NCI-H510A treated with DMSO at 0.1 percent for 48 hours (cell line): ENCODE measurements at places on chromosomes 4 and X.

- peak; percentile 9 for DNase-seq
Measured at GRCh38 chr4:172050911-172051310, 237.7 kb downstream of the GALNTL6 start.

DNA sequence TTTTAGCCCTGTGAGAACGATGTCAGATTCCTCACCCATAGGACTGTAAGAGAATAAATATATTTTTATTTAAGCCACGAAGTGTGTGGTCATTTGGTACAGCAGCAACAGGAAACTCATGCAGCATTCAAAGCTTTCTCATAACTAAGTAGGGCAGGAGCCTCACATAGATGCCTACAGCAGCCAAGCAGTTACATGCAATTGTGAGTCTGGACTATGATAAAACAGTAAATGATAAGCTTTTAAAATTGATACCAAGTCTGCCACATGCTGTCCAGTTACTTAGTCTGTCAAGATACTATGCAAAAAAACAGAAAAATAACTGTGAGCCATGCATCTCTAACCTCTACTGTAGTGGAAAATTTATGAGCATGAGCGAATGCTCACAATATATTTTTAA, 359.6 kb downstream of the HS3ST1 start:
- no peak for DNase-seq

GRCh38 chr4:3221996-3222395, 27.0 kb upstream of the MSANTD1 start:
- no peak for DNase-seq

DNA sequence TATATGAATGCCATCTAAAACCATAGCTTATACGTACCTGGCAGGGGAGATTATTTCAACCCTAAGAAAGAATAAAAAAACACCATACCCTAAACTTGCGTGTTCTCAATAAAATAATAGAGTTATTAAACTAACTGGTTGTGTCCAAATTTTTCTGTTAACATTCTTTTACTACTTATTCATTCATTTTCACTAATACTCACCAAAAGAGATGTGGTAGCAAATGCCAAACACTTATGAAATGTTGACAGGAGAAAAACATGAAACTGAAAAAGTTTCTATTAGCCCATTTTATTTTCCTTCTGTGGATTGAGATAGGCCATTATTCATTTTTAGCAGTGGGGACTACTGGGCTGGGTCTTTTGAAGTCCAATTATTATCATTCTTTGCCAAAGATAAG, 102.0 kb downstream of the TSPAN5 start:
- no peak for DNase-seq

DNA sequence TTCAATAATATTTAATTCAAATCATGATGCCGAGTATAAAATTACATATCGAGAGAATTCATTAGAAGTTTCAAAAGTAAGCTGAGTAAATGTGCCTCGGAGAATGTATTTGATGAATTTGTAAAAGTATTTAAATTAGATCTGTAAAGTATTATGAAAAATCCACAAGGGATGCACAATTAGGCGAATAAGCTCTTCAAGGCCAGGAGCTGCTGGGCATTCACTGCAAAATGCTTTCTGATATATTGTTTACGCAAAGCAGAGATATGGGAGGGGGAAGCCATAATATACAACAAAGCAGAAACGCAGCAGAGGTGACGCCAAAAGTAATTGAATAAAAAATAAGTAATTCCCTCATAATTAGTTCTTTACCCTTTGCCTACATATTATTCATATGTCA, 1121.5 kb upstream of the TENM3 start:
- DNase-seq, result no peak

DNA sequence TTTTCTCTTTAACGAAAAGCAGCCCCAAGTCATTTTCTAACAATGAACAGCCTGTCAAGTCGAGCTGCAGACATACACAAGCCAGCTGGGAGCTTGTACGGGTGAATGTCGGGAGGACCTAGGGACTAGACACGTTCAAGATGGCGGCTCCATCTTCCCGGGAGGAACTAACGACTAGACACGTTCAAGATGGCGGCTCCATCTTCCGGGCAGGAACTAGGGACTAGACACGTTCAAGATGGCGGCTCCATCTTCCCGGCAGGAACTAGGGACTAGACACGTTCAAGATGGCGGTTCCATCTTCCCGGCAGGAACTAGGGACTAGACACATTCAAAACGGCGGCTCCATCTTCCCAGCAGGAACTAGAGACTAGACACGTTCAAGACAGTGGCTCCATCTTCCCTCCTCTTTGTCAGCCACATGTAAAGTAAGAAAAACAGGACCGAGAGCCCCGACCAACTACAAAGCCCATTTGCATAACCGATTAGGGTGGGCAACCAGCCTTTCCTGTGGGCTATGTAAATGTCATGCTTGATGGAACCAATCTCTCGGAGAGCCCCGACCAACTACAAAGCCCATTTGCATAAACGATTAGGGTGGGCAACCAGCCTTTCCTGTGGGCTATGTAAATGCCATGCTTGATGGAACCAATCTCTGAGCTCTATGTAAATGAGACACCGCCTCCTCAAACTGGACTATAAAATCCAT, 175.5 kb downstream of the DHRSX start:
- DNase-seq, result no peak

DNA sequence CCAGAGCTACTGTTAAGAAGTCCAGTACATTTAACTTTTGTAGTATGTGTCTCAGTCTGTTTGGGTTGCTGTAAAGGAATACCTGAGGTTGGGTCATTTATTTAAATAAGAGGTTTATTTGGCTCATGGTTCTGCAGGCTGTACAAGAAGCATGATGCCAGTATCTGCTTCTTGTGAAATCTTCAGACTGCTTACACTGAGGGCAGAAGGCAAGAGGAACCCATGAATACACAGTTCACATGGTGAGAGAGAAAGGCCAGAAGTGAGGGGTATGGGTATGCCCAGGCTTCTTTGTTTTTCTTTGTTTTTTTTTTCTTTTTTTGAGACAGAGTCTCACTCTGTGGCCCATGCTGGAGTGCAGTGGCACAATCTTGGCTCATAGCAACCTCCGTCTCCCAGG, 6.0 kb upstream of the CISD2 start:
- DNase-seq, result no peak

DNA sequence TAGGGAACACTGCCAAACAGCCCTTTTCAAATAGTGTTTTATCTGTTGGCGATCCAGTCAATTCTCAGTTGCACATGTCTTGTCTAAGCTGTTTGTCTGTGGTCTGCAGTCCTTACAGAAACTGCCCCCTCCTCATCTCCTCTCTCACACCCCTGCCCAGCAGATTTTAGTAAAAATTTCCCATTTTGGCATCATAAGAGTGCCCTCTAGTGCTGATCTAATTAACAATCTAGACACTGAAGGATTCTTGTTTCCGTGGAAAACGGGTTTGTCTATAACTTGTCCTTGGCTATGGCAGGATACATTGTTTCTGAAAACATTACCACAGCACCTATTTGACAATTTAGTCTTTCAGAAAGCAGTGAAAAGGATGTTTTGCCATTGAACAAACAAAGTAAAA, 227.2 kb upstream of the MBNL3 start:
- DNase-seq, result no peak

GRCh38 chr4:38764277-38764676, 18.5 kb downstream of the TLR10 start:
- DNase-seq, result no peak

DNA sequence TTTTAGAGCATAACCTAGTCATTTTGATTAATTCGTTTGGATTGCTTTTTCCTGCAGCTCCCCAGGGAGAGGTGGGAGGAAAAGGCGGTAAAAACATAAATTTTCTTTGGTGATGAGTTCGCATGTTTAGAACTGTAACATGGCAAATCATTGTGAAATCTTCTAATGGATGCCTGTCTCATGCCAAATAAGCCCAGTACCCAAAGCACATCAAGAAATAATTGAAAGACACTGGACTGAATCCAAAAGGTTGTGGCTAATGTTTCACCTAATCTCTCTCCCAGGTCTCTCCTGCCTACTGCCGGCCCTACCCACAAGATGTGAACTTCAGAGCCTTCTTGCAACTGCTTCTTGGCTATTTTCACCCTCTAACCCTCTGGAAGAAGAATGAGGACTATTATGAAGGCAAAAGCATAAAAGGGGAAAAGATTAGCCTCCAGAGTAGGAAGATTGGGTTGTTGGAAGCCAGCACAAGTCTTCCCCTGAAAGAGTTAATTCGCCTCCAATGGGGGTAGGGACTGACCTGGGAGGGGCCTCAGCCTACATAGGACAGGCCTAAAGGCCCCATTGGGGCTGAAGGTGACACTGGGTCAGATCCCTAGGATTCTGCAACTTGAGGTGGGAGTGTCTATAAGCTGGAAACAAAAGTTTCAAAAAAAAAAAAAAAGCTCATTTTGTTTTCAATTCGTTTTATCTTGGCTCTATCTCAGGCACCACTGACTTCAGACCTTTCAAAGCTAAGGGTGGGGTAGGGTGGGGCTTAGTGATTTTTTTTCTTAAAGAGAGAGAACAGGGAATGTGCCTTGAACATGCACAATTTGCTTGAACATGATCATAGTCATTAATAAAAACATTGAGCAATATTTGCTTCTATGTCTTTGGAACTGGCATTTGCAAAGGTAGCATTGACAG, 278.6 kb upstream of the KLF3 start:
- no peak for DNase-seq

- no peak for DNase-seq
Measured at GRCh38 chr4:137463377-137464003, 68.8 kb downstream of the PCDH18 start.

- DNase-seq, result no peak
Measured at GRCh38 chr4:177490769-177491168, 48.5 kb upstream of the AGA start.

DNA sequence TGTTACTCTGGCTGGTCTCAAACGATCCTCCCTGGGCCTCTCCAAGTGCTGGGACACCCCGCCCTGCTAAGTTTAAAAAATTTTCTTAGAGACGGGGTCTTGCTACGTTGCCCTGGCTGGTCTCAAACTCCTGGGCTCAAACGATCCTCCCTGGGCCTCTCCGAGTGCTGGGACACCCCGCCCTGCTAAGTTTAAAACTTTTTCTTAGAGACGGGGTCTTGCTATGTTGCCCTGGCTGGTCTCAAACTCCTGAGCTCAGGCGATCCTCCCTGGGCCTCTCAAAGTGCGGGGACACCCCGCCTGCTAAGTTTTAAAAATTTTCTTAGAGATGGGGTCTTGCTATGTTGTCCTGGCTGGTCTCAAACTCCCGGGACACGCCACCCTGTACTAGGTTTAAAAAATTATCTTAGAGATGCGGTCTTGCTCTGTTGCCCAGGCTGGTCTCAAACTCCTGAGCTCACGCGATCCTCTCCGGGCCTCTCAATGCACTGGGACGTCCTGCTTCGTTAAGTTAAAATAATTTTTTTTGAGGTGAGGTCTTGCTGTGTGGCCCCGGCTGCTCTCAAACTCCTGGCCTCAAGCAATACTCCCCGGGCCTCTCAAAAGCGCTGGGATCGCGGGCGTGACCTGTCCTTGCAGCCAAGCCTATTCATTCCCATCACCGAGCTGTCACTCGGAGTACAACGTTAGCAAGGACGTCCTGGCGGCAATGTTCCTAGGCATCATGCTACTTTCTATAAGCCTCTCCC, 1.1 kb downstream of the SLC25A6 start:
- no peak for DNase-seq

GRCh38 chrX:111375747-111376146, 36.2 kb downstream of the DCX start:
- no peak for DNase-seq

DNA sequence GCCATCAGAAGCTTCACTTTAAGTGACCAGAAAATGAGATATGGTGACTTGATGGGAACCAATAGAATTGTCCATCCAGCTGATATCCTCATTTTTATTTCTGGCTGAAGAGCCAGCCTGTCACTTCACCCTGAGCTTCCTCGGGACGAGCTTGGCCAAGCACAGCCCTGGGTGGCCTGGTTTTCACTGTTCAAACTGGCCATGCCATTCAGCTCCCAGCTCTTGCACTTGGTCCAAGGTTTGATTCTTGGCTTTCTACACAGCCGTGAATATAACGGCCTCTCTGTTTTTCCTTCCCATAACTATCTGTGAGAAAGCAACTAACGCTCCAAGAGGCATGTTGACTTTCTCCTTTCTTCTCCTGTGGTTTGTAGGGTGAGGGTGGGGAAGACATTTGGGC, 71.9 kb downstream of the LIMCH1 start:
- DNase-seq, result no peak

GRCh38 chrX:148380107-148380506, 120.3 kb upstream of the AFF2 start:
- DNase-seq, result no peak

GRCh38 chr4:138915756-138916155, 99.8 kb upstream of the NOCT start:
- DNase-seq, result no peak
